WTC11 (cell line): ENCODE measurements at places on chromosomes 3 and 15. TPM values are rescaled to one million over a fixed set of nuclear protein-coding genes. Genes with fewer than 3 reads are reported as not detected.

Gene LRRN1
- total RNA-seq: 114 to 124 TPM (median 121 TPM) in 3 replicates

DNA sequence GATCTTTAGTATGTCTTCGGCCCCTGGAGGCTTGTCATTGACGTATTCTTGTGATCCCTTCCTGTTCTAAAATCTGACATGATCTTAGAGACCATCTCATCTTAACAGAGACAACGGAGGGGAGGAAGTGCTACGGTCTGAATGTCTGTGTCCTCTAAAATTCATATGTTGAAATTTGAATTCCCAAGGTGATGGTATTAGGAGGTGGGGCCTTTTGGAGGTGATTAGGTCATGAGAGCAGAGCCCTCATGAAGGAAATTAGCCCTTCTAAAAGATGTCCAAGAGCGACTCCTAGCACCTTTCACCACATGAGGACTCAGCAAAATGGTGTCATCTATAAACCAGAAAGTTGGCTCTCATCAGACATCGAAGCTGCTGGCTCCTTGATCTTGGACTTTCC is 233.2 kb upstream of the CMC1 start:
- DNase-seq: no peak

Gene GATM
- 10.1 to 18.0 TPM (median 17.0 TPM) in 3 replicates for total RNA-seq

GRCh38 chr3:193951859-193952258 is 184.1 kb upstream of the HES1 start:
- DNase-seq: no peak

Gene CAV3
- total RNA-seq: not detected in 3 replicates

GRCh38 chr15:74122403-74123130 is 7.8 kb upstream of the ISLR2 start:
- DNase-seq: no peak

GRCh38 chr3:759106-759505 is 333.7 kb upstream of the CNTN6 start:
- no peak for DNase-seq

DNA sequence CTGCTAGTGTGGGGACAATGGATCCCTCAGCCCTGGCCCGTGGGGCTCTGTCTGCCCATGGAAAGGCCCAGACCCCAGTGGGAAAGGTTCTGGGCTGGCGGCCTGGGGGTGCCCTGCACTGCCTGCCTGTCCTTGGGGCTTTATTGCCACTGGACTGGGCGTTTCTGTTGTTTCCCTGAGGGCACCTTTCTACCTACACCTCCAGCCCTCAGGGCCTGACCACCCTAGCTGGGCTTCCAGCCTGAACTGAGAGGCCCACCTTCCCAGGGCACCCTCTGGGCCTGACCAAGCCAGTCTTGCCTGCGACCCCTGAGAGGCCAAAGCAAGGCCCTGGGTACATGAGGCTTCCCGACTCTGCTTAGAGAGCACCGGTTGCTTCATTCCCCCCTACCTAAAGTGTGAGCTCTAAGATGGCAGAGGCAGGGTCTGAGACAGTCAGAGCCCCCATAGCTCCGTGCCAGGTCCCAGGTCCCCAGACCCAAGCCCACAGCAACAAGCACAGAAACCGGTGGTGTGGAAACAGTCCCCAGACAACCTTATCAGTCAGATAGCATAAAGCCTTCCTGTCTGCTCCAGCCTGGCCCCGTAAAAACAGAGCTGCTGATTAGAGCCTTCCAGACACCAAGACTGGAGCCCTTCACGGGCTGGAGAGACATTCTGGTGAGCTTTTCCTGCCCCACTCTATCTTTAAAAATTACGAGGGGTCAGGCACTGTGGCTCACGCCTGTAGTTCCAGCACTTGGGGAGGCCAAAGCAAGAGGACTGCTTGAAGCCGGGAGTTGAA is 102.8 kb downstream of the CHSY1 start:
- DNase-seq: no peak

GRCh38 chr3:85662462-85662861 is 703.7 kb downstream of the CADM2 start:
- no peak for DNase-seq

Gene SPATA12
- 0.18 to 0.39 TPM (median 0.37 TPM) in 3 replicates for total RNA-seq
